ENCODE measurements at places on chromosomes 16 and 17.
A peak's percentile ranks its signal among the peaks of the same experiment; 100 is the strongest.

DNA sequence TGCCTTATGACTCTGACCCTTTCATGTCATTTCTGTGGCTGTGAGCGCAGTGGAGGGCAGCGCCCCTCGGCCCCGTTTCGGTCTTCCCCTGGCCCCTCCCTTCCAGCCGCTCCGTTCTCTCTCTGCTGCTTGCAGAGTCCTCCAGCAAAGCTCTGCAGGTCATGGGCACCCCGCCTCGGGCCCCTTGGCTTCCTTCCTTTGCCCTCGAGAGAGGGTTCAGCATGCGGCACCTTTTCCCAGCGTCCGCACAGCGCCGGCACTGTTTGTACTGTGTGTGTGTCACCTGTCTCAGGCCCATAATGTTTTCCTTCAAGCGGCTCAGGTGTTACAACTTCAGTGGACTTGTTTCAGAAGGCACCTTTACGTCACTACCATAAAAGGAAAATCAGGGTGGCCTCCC is 98.5 kb downstream of the RAP1GAP2 start:
- no peak for DNase-seq

DNA sequence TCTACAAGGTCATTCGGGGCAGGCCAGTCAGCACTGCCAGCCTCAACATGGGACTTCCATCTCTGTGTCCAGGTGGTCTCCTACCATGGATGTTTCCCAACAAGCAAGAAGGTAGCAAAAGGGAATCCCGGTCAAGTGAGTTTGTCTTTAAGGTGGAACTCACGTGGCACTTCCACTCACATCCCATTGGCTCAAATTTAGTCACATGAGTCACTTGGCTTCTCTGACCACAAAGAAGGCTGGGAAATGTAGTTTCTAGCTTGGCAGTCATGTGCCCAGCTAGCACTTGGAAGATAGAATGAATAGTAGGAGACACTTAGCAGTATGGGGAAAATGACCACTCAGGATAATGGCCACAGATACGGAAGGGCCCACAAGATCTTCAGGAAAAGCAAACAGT is 106.6 kb downstream of the AIPL1 start:
- no peak for DNase-seq

DNA sequence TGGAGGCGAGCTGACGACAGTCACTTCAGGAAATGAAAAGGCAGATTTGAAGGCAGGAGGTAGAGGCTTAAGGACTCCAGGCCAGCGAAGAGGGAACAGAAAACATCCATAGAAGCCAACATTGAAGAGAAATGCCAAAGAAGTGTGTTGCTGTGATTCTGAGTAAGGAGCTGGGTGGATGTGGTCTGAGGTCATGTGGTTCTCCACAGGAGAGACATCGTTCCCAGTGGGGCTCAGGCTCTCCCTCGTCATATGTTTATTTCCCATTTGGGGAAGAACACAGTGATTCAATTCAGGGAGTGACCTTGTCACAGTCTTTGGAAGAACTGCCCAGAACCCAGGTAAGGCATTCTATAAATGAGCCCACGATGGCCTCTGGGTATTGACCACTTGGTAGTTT is 6.6 kb upstream of the PMP22 start:
- DNase-seq, result no peak

DNA sequence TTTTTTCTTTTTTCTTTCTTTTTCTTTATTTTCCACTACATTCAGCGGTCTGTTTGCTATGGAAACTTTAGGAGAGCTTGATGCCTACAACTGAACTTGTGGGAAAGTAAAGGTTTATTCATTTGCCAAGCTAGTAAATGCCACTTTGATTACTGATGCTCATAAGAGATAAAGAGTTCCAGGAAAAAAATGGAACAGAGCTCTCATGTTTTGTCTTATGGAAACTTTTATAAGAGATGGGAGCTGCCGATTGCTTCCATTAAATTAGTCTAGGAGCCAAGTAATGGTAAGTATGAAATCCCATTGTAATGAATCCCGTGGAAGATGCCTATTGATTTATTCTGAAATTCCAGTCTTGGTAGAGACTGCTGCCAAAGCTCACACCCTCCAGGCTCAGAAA is 7.1 kb downstream of the ANKFN1 start:
- no peak for DNase-seq

GRCh38 chr17:77907497-77908461 is 50.7 kb upstream of the TNRC6C start:
- DNase-seq, result no peak

GRCh38 chr17:8739097-8739496 is 5.5 kb downstream of the CCDC42 start:
- DNase-seq, result peak; percentile 68

GRCh38 chr17:38899421-38899820 is 26.0 kb upstream of the LASP1NB start:
- DNase-seq, result no peak

Measured in eye (tissue), 1 donor.